ENCODE measurements at places on chromosomes 6 and 20.

DNA sequence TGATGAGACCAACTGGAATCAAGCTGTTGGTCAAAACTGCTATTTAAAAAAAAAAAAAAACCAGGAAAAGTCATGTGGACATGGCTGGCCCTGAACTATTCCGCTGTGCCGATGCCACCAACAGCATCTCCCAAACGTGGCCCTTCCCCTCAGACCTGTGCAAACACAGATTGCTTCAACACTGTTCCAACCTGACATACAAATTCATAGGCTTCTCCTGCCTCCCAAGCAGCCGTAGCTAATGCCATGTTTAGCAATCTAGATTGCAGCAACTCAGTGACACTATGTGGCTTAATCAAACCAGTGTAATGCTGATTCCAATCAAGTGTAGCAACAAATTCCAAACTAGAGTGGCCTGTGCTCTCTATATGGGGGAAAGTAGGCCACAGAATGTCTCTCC, 16.2 kb downstream of the PRKN start:
- no peak for DNase-seq

DNA sequence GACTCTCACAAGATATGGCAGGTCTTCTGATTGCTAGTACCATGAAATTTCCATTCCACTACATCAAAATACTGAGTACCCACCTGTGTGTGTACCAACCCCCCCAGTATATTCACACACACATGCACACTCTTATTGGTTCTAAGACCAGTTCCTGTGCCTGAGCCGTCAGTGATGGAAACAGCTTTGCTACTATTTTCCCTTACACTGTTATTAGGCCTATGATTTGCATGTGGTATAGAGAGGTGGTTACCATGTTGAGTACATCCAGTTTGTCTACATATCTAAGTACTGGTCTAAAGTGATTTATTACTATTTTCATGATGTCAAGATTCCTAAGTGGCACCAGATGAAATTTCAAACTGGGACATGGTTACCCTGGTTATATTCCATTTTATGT, 459.9 kb downstream of the BCKDHB start:
- DNase-seq = no peak

DNA sequence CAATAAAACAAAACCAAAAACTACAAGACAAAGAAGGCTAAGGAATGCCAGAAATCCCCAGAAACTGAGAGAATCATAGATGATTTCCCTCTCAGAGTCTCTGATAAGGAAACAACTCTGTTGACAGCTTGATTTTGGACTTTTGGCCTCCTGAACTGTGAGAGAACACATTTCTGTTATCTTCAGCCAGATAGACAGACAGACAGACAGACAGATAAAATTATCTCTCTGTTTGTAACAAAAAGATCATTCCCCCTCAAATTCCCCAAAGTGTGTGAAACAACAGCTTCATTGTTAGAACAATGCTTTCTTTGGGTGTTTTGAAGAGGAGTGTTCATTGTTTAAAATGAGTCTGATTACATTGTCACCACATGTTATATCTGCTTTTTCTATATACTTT, 148.2 kb downstream of the BCKDHB start:
- DNase-seq = no peak

DNA sequence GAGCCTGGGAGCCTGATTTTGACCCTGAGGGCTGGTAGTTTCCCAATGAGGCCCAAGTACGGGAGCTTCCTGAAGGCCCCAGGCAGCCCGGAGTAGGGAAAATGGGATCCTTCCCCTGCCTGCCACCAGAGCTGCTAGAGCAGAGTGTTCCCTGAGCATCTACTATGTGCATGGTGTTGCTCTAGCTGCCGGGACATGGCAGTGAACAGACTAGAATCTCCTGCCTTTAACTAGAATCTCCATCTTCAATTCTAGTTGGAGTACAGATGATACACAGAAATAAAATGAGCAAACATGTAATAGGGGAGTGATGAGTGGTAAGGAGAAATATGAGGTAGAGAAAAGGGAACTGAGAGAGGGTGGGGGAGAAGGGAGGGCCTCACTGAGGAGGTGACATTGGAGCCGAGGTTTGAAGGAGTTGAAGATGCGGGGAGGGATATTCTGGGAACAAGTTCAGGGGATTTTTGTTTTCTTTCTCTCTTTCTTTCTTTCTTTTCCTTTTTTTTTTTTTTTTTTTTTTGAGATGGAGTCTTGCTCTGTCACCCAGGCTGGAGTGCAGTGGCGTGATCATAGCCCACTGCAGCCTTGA, 18.5 kb downstream of the VSTM2L start:
- no peak for DNase-seq

DNA sequence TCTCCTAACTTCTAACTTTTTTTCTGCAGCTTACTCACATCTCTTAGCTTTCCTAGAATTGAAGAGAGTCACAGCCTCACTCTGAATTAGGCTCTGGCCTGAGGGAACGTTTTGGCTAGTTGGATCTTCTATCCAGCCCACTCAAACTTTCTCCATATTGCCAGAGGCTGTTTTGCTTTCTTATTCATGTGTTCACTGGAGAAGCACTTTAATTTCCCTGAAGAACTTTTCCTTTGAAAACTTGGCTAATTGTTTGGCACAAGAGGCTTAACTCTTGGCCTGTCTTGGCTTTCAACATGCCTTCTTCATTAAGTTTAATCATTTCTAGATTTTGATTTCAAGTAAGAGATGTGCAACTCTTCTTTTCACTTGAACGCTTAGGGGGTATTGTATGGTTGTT, 138.2 kb upstream of the PLCB4 start:
- DNase-seq = no peak

GRCh38 chr6:148027201-148027600, 315.4 kb upstream of the SASH1 start:
- no peak for DNase-seq

DNA sequence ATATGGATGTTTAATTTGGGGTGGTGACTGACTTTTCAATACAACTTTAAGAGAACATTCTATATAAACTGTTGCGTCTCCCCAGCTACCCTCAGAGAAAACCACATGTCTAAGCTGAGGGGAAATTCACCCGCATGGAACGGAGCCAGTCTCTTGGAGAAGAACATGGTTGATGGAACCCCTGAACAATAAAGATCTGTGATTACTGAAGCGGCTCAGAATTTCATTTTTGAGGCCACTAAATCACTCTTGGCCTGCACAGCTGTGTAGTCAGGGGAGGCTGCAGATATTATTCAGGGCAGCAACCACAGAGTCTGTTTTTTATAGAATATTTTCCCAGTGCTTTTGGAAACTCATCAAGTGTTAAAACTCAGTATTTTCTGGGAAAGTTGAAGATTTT, 73.8 kb downstream of the EYA4 start:
- no peak for DNase-seq

DNA sequence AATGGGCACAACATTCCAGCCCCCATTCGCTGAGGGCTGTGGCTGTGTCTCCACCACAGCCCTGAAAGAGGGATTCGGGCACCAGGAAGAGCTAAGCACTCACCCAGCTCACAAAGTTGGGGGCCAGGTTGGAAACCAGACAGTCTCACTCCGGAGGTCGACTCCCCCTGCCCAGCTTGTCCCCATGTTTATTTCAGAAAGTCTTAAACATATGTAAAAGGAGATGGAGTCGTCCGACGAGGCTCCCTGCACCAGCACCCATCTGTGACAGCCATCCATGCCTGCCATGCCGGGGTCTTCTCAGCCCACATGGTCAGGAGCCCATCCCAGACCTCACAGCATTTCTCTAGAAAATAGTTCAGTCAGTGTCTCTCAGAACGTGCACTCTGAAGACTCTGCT, 63.6 kb upstream of the STX16 start:
- DNase-seq = no peak

Measured in stimulated activated CD4-positive, alpha-beta T cell treated with anti-CD3 and anti-CD28 coated beads, Interleukin-1b, Interleukin-23, amount 100 ng/mL, for 1 hour (primary cell).